Hepatocyte (in vitro differentiated cells): ENCODE measurements at places on chromosomes 6 and 20.

DNA sequence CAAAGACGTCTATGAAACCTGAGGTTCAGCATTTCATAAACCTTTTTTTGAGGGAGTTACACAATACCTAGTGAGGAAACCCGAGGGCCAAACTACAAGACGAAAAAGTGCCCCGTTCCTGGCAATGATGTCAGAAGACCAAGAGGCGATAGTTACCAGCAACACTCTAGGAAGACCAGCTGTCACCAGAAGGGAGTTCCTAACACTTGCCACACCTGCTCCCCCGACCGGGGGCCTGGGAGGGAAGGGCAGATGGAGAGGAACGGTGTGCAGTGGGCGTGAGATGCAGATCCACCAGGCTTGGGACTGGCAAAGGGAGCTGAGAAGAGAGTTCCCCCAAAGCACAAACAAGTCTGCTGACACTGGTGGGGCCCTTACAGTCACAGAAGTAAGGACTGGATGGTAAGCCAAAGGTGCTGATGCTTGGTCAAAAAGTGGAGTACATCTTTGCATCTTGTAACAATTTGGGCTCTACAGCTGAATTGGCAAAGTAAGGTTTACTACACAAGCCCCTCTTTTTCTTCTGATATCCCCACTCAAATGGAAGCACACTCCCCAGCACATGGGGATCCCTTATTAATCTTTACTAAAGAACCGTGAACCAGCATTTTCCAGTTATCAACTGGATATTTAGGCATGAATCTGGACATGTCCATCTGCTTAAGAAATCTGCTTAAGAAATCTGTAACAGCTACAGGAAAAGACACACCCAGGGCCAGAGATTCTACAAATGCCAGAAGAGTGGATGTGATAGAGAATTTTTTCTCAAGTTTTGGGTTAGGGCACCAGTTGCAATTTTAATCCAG is 38.5 kb downstream of the PANK2 start:
- no peak overlapping the region for H3K4me3 ChIP-seq
- no peaks in the 10 kb centered on the region for H3K27me3 ChIP-seq
- peak overlapping the region; percentile 3 for H3K27ac ChIP-seq
- H3K36me3 ChIP-seq, result no peaks in the 10 kb centered on the region
- H3K4me1 ChIP-seq, result peaks cover 8% of the 10 kb centered on the region
- peak; percentile 19 for DNase-seq

- peak overlapping the region; percentile 84 for H3K27ac ChIP-seq
- H3K36me3 ChIP-seq, result no peaks in the 10 kb centered on the region
- no peak overlapping the region for H3K4me3 ChIP-seq
- no peaks in the 10 kb centered on the region for H3K27me3 ChIP-seq
- peaks cover 31% of the 10 kb centered on the region for H3K4me1 ChIP-seq
Observed at GRCh38 chr6:158284007-158284875, 28.0 kb upstream of the TULP4 start.

- H3K4me3 ChIP-seq, result no peak overlapping the region
- no peaks in the 10 kb centered on the region for H3K27me3 ChIP-seq
- H3K4me1 ChIP-seq, result no peaks in the 10 kb centered on the region
- no peaks in the 10 kb centered on the region for H3K36me3 ChIP-seq
- no peak for DNase-seq
Observed at GRCh38 chr6:52027699-52028098, 59.7 kb downstream of the PKHD1 start.

- no peak overlapping the region for H3K4me3 ChIP-seq
- peaks cover 14% of the 10 kb centered on the region for H3K4me1 ChIP-seq
- peak overlapping the region; percentile 4 for H3K27ac ChIP-seq
- no peaks in the 10 kb centered on the region for H3K27me3 ChIP-seq
- DNase-seq, result no peak
Observed at GRCh38 chr6:105791179-105791578, 295.0 kb upstream of the PRDM1 start.

DNA sequence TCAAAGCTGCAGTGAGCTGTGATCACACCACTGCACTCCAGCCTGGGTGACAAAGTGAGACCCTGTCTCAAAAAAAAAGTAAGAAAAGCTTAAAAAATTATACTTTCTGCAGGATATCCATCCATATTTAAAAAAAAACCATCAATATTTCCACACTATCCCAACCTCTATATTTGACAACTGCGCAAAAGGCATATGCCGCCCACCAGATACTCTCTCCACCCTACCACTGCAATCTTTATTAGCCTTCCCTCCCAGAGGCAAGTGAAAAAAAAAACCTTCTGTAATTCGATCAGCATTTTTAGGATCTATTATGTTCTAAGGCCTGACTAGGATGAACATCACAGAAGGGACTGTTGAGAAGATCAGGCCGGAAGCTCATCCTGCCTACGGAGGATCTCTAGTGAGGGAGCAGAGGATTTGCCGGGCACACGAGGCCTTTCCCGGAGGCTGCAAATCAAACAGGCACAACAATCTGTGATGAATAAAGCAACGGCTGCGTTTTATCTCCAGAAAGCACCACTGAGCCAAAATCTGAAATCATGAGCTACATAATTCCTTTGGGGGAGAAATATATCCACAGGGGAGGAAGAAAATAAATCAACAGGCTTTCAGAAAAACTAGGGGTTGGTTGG is 65.9 kb downstream of the GFOD1 start:
- H3K4me3 ChIP-seq, result no peak overlapping the region
- H3K36me3 ChIP-seq, result no peaks in the 10 kb centered on the region
- peak overlapping the region; percentile 12 for H3K27ac ChIP-seq
- peaks cover 12% of the 10 kb centered on the region for H3K4me1 ChIP-seq
- no peaks in the 10 kb centered on the region for H3K27me3 ChIP-seq
- no peak for DNase-seq

GRCh38 chr6:143543435-143543834 is 31.9 kb upstream of the FUCA2 start:
- H3K4me3 ChIP-seq, result no peak overlapping the region
- DNase-seq, result no peak
- no peaks in the 10 kb centered on the region for H3K36me3 ChIP-seq
- H3K4me1 ChIP-seq, result peaks cover 32% of the 10 kb centered on the region

DNA sequence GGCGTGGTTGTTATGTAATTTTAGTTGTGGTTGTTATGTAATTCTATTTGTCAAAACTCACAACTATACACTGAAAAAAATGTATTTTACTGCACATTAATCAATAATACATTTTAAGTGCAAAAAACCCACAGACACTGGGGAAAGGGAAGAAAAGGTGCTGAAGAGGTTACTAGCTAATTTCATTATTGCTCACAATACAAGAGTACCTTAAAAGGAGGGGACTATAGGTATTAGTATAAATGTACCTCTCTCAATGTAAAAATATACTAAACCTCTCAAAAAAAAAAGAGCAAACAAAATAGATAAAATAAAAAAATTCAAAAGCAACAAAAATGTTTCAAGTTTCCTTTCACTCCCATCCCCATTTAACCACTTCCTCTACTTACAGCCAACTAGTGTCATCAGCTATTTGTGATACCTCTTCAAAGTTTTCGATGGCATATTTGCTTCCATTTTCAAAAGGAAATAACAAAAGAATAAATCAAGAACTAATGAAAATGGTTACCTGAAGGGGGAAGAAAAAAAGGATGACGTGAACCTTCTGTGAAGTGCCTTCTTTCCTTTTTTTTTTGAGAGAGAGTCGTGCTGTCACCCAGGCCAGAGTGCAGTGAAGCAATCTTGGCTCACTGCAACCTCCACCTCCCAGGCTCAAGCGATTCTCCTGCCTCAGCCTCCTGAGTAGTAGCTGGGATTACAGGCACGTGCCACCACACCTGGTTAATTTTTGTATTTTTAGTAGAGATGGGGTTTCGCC is 30.2 kb downstream of the RANBP9 start:
- no peak overlapping the region for H3K4me3 ChIP-seq
- H3K27me3 ChIP-seq, result no peaks in the 10 kb centered on the region
- H3K27ac ChIP-seq, result no peak overlapping the region

- no peaks in the 10 kb centered on the region for H3K36me3 ChIP-seq
- H3K4me1 ChIP-seq, result no peaks in the 10 kb centered on the region
- H3K4me3 ChIP-seq, result no peak overlapping the region
- H3K27ac ChIP-seq, result no peak overlapping the region
- no peak for DNase-seq
Observed at GRCh38 chr6:85262621-85263020, 187.3 kb upstream of the NT5E start.

DNA sequence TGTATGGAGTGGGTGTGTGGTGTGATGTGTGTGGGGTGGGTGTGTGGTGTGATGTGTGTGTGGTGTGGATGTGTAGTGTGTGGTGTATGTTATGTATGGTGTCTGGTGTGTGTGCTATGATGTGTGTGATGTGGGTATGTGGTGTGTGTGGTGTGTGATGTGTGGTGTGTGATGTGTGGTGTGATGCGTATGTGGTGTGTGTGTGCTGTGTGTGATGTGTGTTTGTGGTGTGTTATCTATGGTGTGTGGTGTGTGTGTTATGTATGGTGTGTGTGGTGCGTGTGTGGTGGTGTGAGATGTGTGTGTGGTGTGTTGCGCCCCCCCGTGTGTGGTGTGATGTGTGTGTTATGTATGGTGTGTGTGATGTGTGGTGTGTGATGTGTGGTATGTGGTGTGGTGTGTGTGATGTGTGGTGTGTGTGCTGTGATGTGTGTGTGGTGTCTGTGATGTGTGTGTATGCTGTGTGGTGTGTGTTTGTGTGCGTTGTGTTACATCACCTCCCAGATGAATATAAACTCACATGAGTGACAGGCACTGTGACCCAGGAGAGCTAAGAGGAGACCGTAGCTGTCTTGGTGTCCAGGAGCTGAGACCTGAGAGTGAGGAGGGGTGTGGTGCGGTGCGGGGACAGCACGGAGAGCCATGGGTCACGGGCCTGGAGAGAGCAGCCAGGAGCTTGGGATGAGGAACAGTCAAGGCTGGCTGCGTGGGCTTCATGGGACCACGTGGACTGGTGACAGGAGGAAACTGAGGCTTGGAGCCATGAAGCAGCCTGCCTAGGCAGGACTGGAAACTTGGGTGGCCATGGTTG is 8.8 kb downstream of the DLGAP4 start:
- H3K4me3 ChIP-seq, result no peak overlapping the region
- no peaks in the 10 kb centered on the region for H3K4me1 ChIP-seq
- peaks cover 12% of the 10 kb centered on the region for H3K27me3 ChIP-seq
- no peaks in the 10 kb centered on the region for H3K36me3 ChIP-seq

DNA sequence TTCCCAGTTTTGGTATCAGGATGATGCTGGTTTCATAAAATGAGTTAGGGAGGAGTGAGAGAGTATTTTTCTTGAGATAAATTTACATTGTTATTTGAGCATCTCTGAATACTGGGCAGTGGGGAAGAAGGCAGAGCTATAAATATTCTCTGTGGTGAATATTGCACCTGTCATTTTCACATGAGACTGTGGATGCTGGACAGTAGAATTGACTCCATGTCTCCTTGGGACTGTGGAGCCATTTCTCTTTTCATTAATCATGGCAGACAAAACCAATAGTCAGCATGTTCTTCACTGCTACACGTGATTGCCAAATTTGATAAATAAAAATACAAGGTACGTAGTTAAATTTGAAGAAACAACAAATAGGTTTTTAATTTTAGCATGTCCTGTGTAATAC is 81.2 kb upstream of the PHACTR1 start:
- H3K27ac ChIP-seq, result no peak overlapping the region
- no peaks in the 10 kb centered on the region for H3K36me3 ChIP-seq
- H3K4me1 ChIP-seq, result no peaks in the 10 kb centered on the region
- no peak for DNase-seq

GRCh38 chr6:26311385-26312095 is 53.5 kb upstream of the BTN3A2 start:
- peaks cover 5% of the 10 kb centered on the region for H3K4me1 ChIP-seq
- H3K36me3 ChIP-seq, result no peaks in the 10 kb centered on the region
- H3K27me3 ChIP-seq, result no peaks in the 10 kb centered on the region
- H3K4me3 ChIP-seq, result peak overlapping the region; percentile 53

GRCh38 chr6:20814494-20814893 is 280.2 kb downstream of the CDKAL1 start:
- no peak for DNase-seq
- H3K27ac ChIP-seq, result no peak overlapping the region

DNA sequence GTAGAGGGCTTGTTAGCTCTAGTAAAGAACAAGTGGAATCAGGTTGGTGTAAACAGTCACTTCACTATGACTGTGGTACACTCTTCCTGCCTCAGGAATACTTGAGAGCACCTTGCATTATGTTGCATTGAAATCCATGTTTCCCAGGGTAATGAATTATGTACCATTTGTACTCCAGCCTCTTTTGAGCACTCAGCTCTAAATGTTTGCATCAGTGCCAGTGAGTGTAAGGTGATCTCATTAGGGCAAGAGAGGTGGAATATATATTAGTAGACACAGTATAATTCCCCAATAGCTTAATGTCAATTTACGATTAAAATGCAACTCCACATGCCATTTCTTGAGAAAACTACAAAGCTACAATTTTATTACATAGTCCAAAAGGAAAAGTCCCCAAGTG is 319.6 kb upstream of the POU3F2 start:
- H3K27me3 ChIP-seq, result no peaks in the 10 kb centered on the region
- H3K36me3 ChIP-seq, result no peaks in the 10 kb centered on the region
- H3K4me1 ChIP-seq, result no peaks in the 10 kb centered on the region
- no peak for DNase-seq

- H3K36me3 ChIP-seq, result no peaks in the 10 kb centered on the region
- DNase-seq, result no peak
- H3K27me3 ChIP-seq, result no peaks in the 10 kb centered on the region
- no peak overlapping the region for H3K27ac ChIP-seq
- peaks cover 14% of the 10 kb centered on the region for H3K4me1 ChIP-seq
Observed at GRCh38 chr6:149231778-149232177, 85.7 kb upstream of the TAB2 start.

DNA sequence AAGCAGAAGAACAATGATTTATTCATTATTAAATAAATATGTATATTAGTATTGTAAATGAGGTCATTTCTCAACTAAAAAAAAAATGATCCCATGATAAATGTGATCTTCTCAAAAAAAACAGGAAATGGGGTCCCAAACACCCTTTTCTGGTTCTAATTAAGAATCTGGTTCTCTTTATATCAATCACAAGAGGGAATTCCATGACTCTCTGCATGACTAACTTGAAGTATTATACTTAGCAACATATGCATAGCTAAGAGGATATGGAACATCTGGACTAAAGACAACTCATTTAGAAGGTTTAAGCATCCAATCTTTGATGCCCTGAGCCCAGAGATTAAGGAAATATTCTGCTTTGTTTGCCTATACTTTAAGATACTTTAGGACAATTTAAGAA is 89.7 kb upstream of the EMILIN3 start:
- no peak overlapping the region for H3K4me3 ChIP-seq
- H3K36me3 ChIP-seq, result no peaks in the 10 kb centered on the region
- no peak for DNase-seq
- no peaks in the 10 kb centered on the region for H3K4me1 ChIP-seq
- no peaks in the 10 kb centered on the region for H3K27me3 ChIP-seq

DNA sequence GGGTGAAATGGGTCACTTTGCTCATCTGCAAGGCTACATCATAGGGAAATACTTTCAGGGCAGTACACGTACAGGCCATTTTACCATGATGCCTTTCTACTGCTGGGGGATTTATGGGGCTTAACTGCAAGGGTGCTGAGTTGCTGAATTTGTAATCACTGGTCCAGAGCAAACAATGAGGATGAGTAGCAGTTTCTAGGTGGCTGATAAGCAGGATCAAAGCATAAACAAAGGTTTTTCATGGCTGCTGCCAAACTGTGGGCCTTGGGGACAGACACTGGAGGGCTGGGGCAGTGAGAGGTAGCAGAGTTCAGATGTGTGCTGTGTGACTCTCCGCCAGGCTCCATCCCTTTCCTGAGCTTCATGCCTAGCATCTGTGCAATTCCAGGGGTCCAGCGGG is 68.3 kb downstream of the CNBD2 start:
- no peak overlapping the region for H3K27ac ChIP-seq
- H3K36me3 ChIP-seq, result no peaks in the 10 kb centered on the region
- H3K4me3 ChIP-seq, result no peak overlapping the region
- H3K4me1 ChIP-seq, result no peaks in the 10 kb centered on the region
- no peaks in the 10 kb centered on the region for H3K27me3 ChIP-seq
- no peak for DNase-seq
